ENCODE measurements at places on chromosomes 4 and X.

GRCh38 chr4:169295822-169296221 lies 25.1 kb upstream of the SH3RF1 start:
- no peak for DNase-seq

GRCh38 chrX:63708801-63709200 lies 76.2 kb downstream of the ARHGEF9 start:
- no peak for DNase-seq

GRCh38 chrX:46447384-46447783 lies 97.8 kb downstream of the ZNF674 start:
- no peak for DNase-seq

DNA sequence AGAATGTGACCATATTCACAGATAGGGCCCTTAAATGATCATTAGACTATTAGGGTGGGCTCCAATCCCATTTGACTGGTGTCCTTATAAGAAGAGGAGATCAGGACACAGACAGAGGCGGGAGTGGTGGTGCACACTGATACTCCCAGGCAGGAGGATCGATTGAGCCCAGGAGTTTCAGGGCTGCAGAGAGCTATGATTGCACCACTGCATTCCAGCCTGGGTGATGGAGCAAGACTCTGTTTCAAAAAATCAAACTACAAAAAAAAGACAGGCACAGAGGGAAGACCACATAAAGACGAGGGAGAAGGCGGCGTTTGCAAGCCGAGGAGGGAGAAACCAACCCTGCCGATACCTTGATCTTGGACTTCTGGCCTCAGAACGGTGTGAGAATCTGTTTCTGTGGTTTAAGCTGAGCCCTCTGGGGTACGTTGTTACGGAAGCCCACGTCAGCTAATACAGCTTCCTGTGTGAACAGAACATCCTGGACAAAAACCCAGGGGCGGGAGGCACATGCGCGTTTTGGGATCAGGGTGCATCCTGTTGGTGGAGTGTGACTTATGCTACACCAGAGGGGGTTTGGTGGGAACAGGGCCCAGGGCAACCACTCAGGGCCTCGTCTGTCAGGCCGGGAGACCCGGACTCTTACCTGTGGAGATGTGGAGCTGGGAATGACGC lies 211.8 kb upstream of the PSAPL1 start:
- no peak for DNase-seq

- DNase-seq = no peak
Observed at GRCh38 chrX:17606231-17606630, 131.1 kb upstream of the SCML1 start.

DNA sequence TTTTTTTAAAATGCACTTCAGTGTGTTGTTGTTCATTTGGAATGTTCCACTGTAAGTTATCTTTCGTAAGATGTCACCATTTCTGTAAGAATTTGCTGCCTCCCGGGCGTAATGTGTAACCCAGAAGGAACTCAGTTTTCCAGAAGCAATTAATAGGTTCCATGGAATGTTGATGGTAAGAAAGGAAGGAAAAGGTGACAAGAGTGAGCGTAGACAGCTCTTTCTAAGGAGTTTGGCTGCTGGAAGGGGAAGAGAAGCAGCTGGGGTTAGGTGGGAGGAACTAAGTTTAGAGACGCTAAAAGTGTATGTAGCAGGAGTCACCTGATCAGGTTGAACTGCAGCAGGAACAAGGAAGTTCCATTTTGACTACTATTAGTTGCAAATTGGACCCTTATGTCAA lies 35.9 kb downstream of the PNMA5 start:
- no peak for DNase-seq

Measured in ascending aorta (tissue), 2 donors.